Posterior vena cava (tissue), 2 donors: ENCODE measurements at places on chromosomes 11 and 22. TPM values are rescaled to one million over a fixed set of nuclear protein-coding genes. Genes with fewer than 3 reads are reported as not detected.

DNA sequence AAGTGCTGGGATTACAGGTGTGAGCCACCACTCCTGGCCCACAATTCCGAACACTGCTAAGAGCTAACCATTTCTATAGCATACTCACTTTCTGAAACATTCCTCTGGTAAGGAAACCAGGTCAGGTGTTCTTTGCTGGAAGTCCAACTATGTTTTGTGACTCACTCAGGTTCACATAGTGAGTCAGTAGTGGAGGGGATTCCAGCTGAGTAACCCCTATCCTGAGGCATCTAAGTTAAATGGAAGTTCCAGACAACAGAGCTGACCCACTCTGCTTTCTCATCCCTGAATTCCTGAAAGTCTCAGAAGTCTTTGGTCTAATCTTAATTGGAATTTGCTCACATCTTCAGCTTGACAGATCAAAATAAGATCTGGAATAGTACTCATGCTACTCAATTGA lies 3.0 kb upstream of the CHRNA10 start:
- no peak for DNase-seq

GRCh38 chr11:77882396-77882795 lies 61.5 kb downstream of the AAMDC start:
- no peak for DNase-seq

GRCh38 chr11:24589064-24589463 lies 92.2 kb downstream of the LUZP2 start:
- DNase-seq = no peak

DNA sequence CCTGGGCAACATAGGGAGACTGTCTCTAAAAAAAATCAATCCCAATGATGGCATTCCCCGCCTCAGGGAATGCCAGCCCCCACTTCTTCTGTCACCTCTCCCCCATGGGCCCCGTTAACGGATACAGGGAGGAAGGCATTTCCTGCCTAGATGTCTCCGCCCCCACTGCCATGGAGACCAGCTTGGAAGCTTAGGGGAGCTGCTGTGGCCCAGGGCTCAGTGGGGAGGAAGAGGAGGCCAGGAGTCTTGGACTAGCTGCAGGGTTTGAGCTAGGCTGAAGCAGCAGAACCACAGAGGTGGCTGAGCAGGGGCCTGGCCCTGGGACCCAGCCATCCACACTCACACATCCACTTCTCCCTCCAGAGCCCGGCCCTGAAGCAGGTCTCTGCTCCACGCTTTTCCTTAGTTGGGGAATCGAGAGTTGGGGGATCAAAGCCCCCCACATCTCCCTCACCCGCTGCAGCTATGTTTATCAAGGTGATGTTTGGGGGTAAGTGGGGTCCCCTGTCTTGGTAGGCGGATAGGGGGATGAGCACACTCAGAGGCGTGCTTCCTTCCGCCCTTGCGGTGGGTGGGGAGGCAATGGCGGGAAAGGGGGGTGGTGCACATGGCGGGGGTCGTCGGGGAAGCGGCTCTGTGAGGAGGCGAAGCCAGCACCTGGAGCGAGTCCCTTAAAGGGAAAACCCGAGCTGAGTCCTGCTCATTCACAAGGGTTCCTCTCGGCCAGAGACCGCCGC lies at the start of gene C22orf15:
C22orf15 (plus strand) TSS at position 149 of the 737 bp plus-strand sequence; CDS start at position 466, 317 bp downstream.
- DNase-seq = no peak

GRCh38 chr22:49084206-49084605 lies 743.5 kb downstream of the BRD1 start:
- peak; percentile 26 for DNase-seq

DNA sequence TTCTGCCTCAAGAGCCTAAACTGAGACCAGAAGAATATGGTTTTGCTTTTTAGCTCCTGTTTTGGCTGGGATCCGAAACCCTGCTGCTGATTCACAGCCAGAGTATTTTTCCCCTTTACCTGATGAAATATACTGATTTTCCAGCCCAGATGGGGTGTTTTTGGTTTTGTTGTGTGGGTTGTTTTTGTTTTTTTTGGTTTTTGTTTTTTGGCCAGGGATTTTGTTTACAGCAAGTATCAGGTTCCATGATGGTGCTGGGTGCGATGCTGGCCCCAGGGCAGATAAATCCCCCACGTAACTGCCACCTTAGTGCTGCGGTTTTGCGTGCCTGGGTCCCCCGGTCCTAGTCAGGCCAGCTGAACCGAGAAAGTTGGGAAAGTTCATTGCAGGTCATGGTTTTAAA lies 103.7 kb downstream of the ZBTB16 start:
- DNase-seq = peak; percentile 81

DNA sequence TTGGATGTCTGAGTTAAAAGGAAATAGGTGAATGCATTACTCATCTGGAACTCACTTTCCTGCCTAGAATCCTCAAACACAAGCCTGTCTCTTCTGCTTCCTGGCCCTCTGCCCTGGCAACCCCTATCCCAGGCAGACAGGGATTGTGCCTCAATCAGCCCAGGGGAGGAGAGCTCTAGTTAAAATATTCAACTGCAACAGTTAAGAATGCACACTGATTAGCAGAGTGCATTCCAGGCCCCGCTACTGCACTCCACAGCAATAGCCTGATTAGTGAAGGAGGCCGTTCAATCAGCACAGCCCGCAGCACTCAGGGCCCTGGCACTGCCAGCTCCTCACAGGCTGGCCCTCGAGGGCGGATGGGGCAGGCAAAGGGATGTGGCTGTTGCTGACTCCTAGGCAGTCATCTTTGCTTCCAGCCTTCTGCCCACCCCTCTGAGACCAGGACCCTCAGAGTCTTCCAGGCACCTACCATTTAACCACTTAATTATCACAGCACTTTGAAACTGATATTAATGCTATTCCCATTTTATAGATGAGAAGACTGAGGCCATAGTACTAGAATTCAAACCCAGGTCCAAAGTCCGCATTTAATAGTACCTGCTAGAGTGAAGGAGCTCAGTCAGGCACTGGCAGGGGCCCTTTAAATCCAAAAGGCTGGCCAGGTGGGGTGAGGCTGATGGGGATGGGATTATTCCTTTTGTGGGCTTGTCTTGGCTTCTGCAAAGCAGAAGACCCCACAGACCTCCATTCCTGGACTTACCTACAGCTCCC lies 435.3 kb downstream of the SOX6 start:
- no peak for DNase-seq

DNA sequence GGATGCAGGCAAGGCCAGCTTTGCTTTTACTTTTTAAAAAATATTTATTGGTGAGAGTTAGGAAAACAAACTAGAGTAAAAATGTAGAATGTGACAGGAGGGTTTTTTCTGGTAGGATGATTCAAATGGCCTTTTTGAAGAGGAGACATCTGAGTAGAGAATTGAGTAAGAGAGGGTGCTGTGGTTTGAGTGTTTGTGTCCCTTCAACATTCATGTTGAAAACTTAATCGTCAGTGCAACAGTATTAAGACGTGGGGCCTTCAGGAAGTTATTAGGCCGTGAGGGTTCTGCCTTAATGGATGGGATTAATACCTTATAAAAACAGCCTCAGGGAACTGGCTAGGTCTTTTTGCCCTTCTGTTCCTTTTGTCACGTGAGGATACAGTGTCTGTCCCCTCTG lies 288.8 kb upstream of the C11orf87 start:
- DNase-seq = no peak

- DNase-seq = no peak
Observed at GRCh38 chr11:88402784-88403183, 65.2 kb upstream of the CTSC start.

GRCh38 chr11:112226831-112227401 lies 688 bp downstream of the PTS start:
- no peak for DNase-seq

DNA sequence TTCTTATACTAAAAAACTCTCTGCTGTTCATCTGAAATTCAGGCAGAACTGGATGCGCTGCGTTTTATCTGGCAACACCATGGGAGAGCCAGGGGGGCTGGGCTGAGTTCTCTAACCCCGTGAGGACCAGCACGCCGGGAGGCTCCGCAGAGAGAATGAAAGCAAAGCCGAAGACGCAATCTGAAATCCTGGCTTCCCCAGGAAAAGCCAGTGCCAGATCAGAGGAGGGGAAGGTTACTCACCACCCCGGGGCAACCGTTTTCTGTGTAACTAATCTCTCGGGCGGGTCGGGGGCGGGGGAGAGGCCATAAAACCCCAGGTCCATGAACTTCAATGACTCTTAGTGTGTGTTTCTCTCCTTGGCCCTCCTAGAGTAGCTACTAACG lies 99.4 kb downstream of the SHANK2 start:
- DNase-seq = peak; percentile 69

- no peak for DNase-seq
Observed at GRCh38 chr22:37632174-37633088, 7.0 kb upstream of the SH3BP1 start.

DNA sequence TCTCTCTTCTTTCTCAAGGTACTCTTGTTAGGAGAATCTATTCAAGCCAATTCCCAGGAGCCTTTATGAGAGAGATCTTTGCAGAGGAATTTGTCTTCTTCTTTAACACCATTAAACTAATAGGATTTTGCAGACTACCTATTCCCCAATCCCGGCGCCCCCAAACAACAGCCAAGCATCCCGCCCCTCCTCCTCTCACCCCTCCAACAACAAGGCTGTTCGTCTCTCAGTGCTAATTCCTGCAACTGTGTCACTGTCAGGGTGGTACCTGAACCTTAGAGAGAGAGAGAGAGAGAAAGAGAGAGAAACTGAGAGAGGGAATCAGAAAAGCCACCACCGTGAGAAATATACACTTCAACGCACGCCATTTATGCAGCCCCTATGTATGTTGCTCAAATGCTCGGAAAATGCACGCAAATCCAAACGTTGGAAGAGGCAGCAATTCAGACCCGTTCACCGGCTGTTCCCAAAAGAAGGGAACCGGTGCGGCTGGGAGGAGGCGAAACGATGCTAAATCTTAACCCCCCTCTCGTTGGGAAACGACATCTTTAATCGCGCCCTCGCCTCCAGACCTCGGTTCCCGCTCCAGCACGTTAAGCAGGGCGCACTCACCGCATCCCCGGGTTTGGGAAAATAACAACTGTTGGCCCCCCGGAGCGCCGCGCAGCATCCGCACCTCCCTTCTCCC lies 961 bp downstream of the KCNA4 start:
- peak; percentile 63 for DNase-seq

DNA sequence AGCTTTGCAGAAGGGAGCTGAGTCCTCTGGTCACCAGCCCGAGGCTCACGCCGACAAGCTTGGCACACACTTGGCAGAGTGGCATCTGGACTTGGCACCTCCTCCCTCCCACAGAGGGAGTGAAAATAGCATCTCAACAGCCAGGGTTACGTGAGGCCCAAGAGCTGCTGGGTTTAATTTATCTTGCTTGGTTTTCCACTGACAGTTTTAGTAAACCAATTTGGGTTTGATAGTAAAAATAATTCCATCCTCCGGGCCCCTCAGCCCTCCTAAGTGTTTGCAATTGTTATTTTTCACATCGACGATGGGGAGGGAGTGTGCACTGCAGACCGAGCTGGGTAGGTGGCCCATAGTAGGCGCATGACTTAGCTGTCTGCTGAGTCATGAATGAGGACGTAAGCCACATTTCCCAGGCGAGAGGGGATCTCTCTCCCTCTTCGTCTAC lies 107.6 kb upstream of the ASPHD2 start:
- DNase-seq = no peak

- no peak for DNase-seq
Observed at GRCh38 chr11:64407630-64408029, 48.7 kb downstream of the RPS6KA4 start.

GRCh38 chr22:39242595-39243438 lies 2.0 kb downstream of the PDGFB start:
- DNase-seq = no peak

GRCh38 chr11:29452146-29452545 lies 564.7 kb downstream of the KCNA4 start:
- no peak for DNase-seq

GRCh38 chr22:45586651-45587405 lies 84.1 kb downstream of the FBLN1 start:
- DNase-seq = no peak

GRCh38 chr22:19696504-19697276 lies 17.6 kb upstream of the SEPTIN5 start:
- DNase-seq = peak; percentile 5

- DNase-seq = no peak
Observed at GRCh38 chr11:129077191-129077590, 114.9 kb downstream of the ARHGAP32 start.

- no peak for DNase-seq
Observed at GRCh38 chr22:42431401-42432019, 693 bp downstream of the NFAM1 start.

- DNase-seq = no peak
Observed at GRCh38 chr11:34104680-34105078, 750 bp upstream of the NAT10 start.

GRCh38 chr11:129972611-129973010 lies 30.0 kb downstream of the PRDM10 start:
- DNase-seq = no peak

DNA sequence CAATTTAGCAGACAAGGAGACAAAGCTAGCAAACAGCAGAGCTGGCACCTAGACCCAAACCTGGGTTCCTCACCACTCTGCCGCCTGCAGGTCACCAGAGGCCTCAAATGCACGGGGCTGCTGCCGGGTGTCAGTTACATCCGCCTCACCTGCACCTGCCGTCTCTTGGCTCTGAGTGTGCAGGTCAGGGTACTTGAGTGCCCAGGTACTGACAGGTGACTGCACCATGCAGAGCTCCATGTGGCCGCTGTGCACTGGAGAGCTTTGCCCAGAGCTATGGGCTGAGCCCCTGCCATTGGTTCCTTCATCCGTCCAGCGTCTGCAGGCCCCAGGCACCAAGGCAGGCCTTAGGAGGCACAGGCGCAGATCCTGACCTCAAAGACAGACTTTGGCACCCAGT lies 35.0 kb downstream of the PDGFB start:
- peak; percentile 58 for DNase-seq

DNA sequence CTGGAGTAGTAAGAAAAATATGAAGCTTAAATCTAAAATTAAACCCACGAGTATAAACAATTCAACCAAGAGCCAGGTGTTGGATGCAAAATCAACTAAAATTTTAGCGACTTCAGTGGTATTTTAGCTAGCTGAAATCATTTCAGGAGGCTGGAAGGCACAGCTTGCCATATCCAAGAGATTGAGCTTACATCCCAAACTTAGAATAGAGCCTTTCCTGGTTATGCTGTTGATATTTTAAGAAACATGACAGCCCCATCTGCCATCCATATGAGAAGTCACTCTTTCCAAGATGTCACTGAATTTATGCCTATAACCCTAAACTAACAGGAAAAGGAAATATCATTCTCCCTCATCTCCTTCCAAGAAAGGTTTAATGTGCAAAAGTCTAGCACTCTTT lies 334.0 kb downstream of the KCNA4 start:
- no peak for DNase-seq

DGCR6L gene
- 27.1 TPM for total RNA-seq

FXYD2 gene
- total RNA-seq = 4.5 TPM

DKK3 gene
- total RNA-seq = 117 TPM

ARL14EP gene
- 22.7 TPM for total RNA-seq

RBMXL2 gene
- total RNA-seq = not detected

MMP1 gene
- total RNA-seq = 1.4 TPM

OR5T3 gene
- total RNA-seq = not detected

GPHA2 gene
- not detected for total RNA-seq

OR4A16 gene
- not detected for total RNA-seq

SCN3B gene
- 2.8 TPM for total RNA-seq

OVOL1 gene
- total RNA-seq = not detected

KCNJ1 gene
- not detected for total RNA-seq

COMT gene
- 81.7 TPM for total RNA-seq

DDX6 gene
- total RNA-seq = 117 TPM

PTPRJ gene
- total RNA-seq = 19.7 TPM

KCNQ1 gene
- 4.7 TPM for total RNA-seq
